NCI-H2029 (cell line): ENCODE measurements at places on chromosomes 1 and 21.

DNA sequence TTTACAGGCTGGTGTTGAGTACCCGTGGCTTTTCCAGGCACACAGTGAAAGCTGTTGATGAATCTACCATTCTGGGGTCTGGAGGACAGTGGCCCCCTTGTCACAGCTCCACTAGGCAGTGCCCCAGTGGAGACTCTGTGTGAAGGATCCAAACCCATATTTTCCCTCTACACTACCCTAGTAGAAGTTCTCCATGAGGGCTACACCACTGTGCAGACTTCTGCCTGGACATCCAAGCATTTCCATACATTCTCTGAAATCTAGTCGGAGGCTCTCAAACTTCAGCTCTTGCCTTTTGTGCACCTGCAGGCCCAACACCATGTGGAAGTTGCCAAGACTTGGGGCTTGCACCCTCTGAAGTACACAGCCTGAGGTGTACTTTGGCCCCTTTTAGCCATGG lies 227.8 kb downstream of the BACH1 start:
- no peak for DNase-seq

DNA sequence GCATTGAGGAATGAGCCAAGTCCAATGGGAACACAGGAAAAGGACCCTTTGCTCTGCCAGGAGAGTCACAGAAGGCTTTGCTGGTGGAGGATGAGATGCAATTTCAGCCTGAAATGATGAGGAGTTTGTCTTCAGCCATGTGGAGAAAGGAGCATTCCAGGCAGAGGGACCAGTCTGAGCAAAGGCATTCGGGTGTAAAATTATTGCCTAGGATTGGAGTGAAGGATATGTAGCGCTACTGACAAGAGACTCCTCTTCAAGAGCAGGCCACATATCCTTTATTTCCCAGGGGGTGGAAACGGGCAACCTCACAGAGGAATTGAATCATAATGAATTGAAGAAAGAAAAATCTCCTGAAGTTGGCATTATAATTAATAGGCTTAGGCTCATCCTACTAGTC lies 1.1 kb upstream of the CSF1 start:
- no peak for DNase-seq

GRCh38 chr1:234961456-234962339 lies 166.9 kb downstream of the TOMM20 start:
- no peak for DNase-seq

DNA sequence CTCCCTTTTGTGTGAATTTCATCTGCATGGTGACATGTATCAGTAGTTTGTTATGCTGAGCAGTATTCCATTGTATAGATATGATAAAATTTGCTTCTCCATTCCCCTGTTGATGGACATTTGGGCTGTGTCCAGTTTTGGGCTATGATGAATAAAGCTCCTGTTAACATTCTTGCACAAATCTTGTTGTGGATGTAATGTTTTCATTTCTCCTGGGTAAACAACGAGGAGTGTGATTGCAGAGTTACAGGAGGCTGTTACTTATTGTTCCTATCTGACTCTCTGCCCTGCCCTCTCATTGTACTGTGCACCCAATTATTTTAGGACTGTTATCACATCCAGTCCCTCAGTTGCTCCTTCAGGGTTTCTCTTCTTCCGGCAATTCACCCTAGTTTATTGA lies 24.2 kb downstream of the MAPKAPK2 start:
- no peak for DNase-seq
